ENCODE measurements at places on chromosomes 2 and 18.

- DNase-seq = no peak
These were observed 152.5 kb upstream of the AQP4 start for GRCh38 chr18:27017901-27018500.

- no peak for DNase-seq
These were observed 565.4 kb downstream of the TNS1 start for GRCh38 chr2:217437290-217437870.

DNA sequence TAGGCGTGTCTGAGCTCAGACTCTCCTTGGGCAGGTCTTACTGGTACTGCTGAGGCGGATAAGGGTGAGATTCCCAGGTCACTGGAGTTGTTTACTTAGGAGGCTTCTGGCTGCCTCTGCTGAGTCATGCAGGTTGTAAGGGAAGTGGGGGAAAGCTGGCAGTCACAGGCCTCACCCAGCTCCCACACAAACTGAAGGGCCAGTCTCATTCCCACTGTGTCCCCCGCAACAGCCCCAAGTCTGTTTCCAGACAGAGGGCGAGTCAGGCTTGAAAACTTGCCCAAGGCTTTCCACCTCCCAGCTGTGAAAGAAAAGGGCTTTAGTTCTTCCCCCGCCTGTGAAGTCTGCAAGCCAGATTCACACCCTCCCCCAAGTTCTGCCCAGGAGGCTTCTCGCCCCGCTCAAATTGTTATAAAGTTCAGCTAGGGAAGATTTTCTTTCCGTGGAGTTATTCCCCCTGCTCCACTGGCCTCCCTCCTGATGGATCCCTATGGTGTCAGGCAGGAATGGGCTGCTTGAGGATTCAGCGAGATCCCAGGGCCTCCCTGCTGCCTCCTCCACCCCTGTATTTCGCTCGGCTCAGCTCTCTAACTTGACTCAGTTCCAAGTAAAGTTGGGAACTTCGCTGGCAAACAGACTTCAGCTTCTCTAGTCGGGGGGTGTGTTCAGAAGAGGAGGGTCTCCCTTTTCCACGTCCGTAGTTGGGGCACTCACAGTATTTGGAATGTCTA lies 248.6 kb downstream of the NR4A2 start:
- DNase-seq = no peak

- no peak for DNase-seq
These were observed 447.3 kb downstream of the KCNJ3 start for GRCh38 chr2:155145758-155146229.

DNA sequence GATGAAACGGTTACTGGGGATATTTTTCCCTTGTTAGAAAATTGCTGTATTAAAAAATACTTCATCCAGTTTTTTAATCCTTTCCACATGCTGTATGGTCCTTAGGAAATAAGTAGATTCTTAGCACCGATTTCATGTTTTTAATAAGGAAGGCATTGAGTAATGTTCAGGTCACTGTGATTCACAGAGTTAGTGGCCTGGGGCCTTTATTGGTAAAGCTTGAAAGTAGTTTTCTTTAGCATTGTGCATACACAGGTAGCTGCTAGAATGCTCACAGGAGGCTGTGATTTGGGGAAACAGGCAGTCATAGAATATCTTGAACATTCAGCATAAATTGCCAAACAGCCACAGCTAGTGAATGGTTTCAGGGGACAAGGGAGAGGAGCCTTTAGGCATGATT lies 79.8 kb downstream of the XRCC5 start:
- no peak for DNase-seq

DNA sequence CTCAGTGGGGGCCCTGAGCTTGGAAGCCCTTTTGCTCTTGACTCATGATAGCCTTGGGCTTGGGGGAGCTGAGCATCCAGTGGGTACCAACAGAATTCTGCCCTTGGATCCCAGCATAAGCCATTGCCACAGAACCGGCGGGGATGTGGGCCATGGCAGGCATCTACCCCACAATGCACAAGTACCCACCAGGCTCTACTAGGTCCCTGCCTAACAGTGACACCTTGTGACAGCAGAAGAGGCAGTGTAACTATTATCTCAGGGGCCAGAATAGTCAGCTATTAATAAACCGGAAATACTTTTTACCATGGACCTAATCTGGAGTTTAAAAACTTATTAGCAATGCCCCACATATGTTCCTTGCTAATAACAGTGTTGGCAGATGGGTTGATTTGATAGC lies 397.2 kb downstream of the TMEM182 start:
- no peak for DNase-seq

DNA sequence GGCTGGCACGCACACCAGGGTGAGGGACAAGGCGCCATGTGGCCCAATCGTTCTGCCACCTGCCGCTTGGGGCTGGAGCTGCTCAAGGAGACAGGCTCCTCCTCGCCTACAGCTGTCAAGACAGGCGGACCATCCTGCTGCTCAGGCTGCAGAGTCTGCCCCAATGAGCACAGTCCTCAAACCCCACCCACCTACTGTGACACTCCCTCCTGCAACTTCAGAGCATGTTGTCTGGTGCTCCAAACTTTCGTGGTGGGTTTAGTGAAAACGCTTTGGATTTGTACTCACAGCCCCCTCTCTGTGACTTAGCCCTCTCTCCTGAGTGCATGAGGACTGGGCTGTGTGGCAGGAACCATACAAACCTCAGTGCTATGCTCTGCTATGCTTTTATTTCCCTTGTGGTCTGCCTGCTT lies 23.2 kb upstream of the SLC35F6 start:
- DNase-seq = no peak

DNA sequence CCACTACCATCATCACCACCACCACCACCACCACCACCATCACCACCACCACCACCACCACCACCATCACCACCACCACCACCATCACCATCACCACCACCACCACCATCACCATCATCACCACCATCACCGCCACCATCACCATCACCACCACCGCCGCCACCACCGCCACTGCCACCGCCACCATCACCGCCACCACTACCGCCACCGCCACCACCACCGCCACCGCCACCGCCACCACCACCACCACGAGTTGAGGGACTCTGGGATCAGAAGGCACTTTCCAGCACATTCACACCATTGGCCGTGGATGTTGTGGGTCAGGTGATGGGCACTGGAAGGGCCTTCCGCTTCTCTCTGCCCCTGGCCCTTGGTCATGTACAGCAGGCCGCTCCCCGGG lies 48.8 kb downstream of the ODC1 start:
- no peak for DNase-seq

- DNase-seq = no peak
These were observed 157.1 kb downstream of the GBX2 start for GRCh38 chr2:236010920-236011685.

DNA sequence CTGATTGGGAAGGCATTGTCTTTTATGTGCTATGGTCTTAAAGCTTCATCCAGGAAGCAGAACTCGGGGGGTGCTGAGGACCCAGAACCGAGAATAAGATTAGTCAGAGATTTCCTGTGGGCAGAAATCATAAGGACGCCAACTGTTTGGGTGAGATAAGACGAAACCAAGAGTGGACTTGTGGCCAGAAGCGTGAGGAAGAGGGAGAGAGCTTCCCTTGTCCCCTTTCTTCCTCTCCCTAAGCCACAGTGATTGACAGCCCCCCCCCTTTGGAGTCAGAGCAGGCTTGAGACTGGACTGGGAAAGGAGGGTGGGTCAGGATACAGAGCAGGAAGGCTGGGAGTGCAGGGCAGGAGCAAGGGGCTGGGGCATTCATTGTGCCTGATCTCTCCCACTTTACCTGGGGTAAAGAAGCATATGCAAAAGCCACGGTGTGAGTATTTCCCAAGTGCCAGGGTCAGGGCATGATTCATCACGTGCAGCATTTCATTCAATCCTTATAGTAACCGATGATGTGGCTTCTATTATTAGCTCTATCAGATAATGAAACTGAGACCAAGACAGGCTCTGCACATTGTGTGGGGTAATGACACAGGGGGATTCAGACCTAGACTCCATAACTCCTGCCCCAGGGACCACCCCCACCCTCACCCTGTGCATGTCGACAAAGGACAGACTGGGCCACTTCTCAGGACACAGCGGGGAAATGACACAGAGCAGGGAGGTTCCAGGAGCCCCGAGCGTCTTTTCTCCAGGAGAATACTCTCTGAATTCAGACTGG lies 3.0 kb upstream of the IL1RN start:
- no peak for DNase-seq

DNA sequence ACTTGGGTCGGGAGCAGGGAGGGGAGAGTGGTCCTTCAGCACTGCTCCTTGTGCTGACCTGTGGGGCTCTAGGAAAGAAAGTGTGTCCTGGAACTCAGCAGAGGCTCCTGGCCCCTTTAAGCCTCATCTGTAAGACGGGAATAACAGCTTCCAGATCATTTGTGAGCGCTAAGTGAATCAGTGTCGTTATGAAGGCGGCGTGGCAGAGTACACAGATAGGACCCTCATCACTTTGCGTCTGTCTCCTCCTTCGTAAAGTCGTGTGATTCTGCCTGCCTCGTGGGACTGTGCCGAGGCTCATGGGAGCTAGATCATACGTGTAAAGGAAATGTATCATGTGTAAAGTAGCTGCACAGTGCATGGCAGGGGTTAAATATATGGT lies 18.6 kb downstream of the COLEC11 start:
- no peak for DNase-seq

- DNase-seq = no peak
These were observed 229.8 kb downstream of the PIK3C3 start for GRCh38 chr18:42184685-42185477.

GRCh38 chr2:108349571-108349928 lies 28.2 kb upstream of the SULT1C4 start:
- DNase-seq = no peak

DNA sequence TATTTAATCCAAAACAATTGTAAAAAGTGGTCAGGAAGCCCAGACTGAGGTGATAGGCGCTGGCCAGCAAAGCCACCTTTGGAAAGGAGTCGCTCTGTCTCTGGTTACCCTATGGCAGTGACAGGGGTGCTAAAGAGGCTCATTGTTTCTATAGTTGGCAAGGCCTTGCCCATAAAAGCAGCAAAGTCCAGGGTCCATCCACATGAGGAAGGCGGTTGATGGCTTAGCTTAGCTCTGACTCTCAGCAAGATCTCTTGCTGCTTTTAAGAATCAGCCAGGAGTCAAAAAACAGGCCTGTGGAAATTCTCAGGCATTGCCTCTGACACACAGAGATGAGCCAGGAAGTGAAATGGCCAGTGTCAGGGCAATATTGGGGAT lies 57.8 kb upstream of the CYP26B1 start:
- DNase-seq = no peak

DNA sequence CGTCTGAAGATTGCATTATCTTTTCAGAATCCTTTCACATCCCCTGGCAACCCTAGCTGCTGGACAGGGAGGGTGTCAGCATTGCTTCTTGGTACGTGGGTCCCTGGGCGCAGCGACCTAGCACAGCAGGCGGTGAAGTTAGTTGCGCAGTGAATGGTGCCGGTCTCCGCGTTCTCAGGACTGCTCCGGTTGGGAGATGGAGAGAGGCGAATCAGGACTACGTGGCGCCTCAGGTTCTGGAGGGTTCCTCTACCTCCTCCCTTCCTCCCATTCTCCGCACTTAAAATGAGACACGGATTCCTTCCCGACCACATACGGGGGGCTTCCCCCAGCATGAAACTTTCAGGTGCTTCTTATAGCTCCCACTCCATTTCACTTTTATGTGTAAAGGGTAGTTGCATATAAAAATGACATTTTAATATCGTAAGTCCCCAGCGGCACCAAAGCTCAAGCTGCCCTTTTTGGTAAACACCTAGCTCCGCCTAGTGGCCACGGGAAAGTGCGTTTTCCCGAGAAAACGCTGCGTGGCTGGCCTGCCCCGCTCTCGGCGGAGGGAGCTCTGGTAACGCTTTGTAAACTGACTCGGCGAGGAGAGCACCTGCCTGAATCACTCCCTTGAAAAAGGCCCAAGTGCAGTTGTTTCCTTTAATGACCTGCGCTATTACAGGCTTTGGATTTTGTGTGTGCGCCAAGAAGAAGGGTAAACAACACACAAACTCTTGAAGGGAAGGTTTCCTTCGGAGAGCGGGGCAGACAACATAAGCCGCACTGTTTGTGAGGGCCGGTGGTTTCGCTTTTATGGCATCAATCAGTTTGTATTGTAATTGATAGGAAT lies 32.9 kb upstream of the INHBB start:
- peak; percentile 85 for DNase-seq

- no peak for DNase-seq
These were observed 164.8 kb upstream of the TMEM200C start for GRCh38 chr18:6060149-6060548.

DNA sequence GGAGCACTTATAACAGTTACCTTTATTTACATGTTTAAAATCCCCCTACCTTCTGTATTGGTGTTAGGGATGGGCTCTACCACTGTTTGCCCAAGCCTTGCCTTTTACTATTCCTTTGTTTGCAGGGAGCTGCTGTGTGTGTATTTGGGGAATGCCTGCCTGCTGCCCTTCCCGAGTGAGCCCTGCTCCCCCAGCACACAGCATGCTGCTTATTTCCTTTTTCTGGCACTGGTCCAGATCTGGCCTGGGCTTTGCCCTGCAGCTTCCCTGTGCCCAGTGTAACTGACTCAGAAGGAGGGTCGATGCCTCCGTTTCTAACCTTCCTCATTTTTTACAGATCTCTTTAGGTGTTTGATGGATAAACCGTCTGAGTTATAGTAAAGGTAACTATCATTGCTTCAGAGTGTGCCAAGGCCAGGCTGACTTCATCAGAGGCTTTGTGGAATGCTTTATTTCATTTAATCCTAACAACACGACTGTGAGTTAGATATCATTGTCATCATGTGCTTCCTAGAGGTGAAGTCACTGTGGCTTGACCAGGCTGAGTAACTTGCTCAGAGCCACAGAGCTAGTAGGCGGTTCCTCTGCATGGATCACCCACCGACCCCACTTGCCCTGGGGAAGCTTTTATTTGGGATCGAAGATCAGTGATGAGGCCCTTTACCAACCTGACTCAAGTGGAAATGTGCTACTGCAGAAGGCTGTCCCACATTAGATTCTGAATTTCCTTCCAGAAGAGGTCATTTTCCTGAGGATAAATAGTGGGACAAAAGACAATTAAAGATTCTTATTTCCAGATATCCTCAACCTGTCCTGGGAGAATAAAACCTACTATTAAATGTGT lies 238.8 kb downstream of the ZNF407 start:
- DNase-seq = no peak

DNA sequence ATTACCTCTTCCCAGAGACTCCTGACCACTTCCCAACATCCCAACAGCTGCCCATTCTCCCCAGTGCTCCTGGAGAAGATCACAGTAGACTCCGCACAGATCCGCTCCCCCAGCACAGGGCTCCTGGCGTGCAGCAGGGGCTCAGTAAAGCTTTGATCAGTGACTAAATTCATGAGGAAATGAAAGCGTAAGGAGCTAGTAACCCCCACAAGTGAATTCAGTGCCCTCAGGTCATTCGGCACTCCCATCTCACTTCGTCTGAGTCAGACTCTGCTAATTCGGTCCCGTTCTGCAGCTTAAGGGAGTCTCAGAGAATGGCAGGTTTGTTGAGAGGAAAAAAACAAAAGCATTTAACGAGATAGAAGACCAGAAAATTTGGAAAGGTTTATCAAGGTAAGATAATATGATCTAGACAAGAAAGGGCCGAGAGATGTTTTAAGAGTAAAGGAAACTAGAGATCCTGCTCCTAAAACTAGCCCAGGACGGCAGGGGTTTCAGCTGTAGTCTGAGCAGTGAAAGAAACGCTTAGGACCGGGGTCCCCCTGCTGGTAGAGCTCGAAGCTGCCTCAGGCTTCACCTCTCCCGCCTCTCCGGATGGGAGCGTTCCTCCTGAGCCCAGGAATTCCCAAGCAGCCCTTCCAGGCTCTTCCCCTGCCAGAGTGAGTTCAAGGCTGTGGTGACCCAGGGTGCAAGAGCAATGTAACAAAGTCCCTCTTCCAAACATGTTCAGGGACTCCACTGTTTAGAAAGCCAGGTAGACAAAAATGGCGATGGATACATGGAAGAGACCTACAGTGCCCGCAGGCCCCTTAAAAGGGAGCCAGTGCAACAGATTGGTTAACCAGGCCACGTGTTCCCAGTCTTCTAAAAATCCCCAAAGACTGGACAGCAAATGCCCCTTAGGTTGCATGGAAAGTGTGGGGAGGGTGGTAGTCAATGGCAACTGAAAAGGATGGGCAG lies 127.3 kb downstream of the DNER start:
- peak; percentile 88 for DNase-seq

Data from kidney (tissue), 22 donors.